ENCODE measurements at places on chromosomes 1 and 21.

DNA sequence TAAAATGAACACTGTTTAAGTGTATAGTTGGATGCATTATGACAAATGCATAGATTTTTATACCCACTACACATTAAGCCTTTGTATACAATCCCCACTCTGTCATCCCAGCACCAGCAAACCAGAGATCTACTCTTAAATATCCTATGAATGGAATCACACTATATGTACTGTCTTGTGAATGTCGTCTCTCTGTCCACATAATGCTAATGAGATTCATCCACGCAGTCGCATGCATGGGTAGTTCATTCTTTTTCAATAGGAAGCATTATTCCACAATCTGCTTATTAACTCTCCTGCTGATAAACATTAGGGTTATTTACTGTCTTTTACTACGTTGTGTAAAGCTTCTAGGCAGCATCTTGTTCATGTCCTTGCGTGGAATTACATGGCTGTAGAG, 892.3 kb downstream of the LTN1 start:
- ATAC-seq, result no peak

DNA sequence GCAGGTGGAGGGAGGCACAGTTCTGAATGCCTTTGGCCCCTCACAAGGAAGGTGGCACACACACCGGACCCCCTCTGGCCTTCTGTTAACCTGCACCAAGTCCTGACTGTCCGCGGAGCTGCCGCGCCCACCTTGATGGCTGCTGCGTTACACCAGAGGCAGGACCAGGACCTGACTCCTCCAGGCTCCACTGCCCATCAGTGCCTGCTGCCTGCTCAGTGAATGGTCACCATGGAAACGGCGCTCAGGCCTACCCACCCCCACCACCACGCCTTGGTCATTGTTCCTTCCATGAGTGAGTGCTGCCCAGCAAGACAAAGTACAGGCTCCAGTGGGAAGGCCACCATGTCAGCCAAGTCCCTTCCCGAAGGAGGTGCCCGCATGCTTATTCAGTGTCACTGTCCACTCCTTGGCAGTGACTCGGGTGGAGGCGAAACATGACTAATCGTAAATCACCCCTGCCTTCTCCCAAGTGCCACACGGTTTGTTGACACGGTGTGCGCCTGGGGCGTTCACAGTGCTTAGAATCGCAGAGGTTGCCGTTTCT, 57.3 kb downstream of the SLC37A1 start:
- ATAC-seq, result no peak

DNA sequence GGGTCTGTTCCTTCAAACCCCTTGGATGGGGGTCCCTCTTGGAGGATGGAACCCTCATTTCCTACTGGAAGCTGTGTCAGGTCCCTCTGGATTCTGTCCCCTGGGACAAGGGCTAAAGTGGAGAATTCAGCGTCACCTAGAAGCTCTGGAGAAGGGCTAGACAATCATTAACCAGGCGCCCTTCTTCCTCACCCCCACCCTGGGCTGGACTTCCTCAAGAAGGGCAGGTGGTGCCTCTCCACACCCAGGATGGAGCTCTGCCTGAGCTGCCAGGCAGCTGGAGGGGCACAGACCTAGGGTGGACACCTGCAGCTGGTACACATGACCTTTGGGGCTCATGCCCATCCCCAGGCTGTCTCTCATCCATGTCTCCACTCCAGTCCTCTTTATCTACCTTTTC, 3.6 kb downstream of the CELF3 start:
- ATAC-seq, result no peak

DNA sequence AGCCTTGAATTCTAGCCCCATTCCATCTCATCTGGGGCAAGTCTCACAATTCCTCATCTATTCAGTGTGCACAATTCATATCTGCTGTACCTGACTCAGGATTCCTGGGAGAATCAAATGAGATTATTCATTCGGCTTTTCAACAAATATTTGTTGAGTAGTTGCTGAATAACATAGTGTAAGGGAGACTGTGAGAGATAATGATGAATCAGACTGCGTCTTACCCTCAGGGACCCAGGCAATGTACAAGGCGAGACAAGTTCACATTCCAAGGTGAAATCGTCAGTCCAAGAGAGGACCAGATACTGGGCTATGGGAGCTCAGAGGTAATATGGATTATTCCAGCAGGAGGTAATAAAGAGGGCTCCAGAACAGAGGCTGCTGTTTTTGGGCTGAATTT, 67.8 kb upstream of the SMYD2 start:
- no peak for ATAC-seq

DNA sequence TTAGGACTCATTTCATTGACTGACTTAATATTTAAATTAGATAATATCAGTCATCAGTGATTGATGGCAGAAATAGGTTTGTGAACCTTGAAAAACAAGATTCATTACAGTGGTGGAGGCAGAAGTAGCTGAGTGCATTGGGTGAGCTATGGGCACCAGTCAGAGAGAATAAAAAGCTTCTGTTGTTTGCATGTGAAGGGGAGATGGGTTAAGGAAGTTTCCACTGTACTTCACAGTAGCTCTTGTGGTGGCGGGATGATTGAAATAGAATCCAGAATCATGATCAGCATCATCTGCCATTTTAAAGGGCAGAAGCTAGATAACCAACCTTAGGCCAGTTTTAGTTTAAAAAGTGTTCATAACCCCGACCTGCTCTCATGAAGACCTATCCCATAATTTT, 66.2 kb downstream of the DTL start:
- ATAC-seq, result no peak

DNA sequence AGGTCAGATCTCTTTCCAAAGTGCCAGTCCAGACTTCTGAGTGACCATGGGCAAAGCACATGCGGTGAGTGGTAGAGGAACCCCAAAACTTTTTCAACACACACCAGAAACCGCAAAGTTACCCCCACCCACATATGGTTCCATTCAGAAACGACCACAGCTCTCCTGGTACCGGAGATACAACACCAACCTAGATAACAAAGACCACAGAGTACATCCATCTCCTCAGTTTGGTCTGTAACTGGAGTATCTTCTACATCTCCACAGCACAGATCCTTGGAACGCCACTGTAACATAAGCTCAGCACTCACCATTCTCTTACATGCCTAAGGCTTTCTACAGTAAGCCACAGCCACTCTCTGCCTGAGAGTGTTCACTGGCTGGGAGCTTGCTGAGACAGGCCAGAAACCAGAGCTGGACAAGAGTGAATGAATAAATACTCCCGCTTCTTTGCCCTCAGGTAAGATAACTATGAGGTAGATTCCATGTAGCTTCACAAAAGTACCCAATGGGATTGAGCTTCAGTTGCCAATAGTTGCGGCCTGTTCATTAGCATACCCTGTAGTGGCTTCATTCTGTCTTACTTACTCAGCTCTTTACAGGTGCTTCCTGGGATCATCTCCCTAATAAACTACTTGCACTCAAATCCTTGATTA, 81.8 kb downstream of the SMYD3 start:
- no peak for ATAC-seq

DNA sequence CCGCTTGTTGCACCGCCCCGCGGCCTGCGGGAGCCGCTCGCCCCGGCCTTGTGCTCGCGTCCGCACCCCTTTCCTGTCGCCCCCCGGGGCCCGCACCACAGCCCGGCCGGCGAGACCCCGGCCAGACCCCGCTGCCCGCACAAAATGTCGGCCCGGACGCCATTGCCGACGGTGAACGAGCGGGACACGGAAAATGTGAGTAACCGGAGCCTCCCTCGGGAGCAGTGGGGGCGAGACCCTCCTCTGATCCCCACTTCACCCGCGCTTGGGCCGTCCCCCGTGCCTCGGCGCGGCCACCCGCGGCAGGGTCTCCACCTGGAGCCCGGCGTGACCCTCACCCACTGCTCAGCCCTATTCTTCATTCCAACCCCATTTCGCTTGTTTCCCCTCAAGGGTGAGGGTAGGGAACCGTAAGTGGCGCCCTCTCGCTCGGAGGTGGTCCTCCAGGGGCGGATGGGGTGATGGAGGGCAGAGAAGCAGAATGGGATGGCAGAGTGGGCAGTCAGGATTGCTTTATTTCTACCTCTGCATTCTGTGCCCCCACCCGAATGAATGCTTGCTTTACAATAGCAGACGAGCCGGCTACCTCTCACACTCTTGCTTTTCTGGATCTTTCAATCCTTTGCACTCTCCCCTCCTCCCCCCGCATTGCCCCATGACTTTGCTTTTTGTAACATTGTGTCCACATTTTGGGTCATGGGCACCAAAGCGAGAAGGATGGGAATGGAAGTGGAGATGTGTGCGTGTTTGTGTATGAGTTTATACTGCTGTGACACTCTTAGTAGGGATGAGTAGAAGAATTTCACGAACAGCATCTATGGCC, 954 bp downstream of the MARK1 start:
- peak; percentile 1 for ATAC-seq

- ATAC-seq, result no peak
Observed at GRCh38 chr1:200837931-200838571, 34.7 kb upstream of the GPR25 start.
